ENCODE measurements at places on chromosomes 5 and 9.

- no peak for DNase-seq
Measured at GRCh38 chr9:8845376-8845775, 1045.8 kb upstream of the DMAC1 start.

DNA sequence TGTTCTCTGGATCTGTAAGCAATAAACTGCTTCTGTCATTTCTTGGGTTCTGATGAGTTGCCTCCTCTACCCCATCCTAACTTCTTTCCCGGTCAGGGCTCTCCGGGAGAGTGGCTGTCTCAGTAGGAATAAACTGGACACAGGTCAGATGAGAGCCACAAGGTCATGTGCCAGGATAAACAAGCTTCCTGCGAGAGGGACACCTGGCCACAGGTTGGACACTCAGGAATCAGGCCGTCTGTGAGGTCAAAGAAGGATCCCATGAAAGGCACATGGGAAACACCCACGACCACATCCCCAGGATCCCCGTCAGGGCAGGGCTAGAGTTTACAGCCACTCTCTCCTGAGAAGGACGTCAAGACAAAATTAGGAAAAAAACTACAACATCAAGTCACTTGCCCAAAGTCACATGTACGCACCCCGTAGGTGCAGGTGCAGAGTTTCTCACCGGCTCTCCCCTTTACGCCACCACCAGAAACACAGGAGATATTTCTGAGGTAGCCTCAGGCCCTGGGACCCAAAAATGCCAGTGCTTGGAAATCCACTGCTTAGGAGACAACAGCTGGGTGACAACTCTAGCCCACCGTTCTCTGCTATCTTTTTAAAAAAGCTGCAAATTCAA is 28.7 kb downstream of the CCT5 start:
- DNase-seq, result no peak

- no peak for DNase-seq
Measured at GRCh38 chr9:110810262-110810976, 141.8 kb downstream of the MUSK start.

GRCh38 chr5:103962023-103962422 is 399.4 kb upstream of the NUDT12 start:
- no peak for DNase-seq

DNA sequence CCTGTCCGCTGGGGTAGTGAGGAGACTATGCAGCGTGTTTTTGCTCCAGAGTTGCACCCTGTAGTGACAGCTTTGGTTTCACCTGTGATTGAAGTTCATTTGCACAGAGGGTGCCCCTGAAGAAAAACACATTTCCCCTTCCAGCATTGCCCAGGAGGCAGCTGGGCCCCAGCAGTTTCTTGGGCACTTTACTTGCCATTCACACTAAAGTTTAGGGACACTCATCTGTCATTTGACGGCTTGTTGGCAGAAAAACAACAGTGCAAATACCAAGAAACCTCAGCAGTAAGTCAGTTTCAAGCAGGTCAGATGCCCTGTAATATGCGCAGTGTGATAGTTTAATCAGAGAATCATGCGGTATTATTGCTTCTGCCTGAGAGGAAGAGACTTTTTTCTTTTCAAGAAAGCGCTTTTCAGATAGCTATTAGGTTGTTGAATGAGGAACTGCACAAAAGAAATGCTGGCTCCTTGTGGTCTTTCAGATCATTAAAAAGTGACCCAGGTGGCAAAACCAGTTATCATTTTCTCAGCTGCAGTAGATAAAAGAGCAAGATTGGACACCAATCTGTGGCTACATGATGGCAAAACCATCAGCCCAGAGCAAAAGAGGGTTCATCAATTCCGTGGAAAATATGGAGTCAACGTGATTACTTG is 136.2 kb upstream of the PUM3 start:
- no peak for DNase-seq

DNA sequence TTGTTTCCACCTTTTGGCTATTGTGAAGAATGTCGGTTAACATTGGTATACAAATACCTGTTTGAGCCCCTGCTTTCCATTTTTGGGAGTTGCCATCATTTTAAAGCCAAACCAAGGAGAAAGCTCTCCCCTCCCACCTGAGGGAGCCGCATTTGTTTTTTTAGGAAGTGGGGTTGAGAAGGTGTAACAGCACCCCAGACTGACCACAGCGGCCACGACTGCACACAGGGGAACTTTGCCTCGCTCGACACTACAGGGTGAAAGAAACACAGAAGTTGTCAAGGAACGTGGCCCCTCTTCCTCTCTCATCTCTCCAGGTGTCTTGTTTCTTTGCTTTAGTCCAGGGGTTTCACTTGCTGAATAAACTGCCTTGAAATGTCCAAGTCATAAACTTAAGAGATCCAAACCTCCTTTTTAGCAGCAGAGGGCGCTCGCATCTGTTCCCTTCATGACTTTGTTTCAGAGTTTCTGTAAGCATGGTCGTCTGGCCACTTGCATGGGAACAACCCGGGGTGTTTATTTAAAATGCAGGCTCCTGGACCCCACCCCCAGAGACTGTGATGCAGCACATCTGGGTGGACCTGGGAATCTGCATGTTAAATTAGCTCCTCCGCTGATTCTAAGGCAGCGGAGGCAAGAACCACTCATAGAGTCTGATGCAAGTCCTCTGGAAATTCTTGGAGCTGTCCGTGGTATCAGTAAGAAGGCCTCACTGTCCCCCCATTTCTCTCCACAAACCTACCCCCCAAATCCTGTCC is 2.1 kb upstream of the TTLL11 start:
- peak; percentile 33 for DNase-seq

- no peak for DNase-seq
Measured at GRCh38 chr9:116066221-116066620, 87.4 kb upstream of the PAPPA start.

DNA sequence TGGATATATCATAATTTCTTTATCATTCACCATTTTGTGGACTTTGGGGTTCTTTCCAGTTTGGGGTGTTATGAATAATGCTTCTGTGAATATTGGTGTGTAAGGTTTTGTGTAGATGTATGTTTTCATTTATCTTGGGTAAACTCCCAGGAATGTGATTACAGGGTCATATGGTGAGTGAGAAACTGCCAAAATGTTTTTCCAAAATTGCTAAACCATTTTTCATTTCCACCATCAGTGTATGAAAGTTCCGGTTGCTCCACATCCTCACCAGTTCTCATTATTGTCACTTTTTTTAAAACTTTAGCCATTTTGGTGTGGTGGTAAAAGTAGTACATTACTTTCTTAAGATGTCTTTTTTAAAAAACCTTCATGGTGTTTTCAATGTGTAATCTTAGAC is 152.9 kb downstream of the NIPBL start:
- no peak for DNase-seq

DNA sequence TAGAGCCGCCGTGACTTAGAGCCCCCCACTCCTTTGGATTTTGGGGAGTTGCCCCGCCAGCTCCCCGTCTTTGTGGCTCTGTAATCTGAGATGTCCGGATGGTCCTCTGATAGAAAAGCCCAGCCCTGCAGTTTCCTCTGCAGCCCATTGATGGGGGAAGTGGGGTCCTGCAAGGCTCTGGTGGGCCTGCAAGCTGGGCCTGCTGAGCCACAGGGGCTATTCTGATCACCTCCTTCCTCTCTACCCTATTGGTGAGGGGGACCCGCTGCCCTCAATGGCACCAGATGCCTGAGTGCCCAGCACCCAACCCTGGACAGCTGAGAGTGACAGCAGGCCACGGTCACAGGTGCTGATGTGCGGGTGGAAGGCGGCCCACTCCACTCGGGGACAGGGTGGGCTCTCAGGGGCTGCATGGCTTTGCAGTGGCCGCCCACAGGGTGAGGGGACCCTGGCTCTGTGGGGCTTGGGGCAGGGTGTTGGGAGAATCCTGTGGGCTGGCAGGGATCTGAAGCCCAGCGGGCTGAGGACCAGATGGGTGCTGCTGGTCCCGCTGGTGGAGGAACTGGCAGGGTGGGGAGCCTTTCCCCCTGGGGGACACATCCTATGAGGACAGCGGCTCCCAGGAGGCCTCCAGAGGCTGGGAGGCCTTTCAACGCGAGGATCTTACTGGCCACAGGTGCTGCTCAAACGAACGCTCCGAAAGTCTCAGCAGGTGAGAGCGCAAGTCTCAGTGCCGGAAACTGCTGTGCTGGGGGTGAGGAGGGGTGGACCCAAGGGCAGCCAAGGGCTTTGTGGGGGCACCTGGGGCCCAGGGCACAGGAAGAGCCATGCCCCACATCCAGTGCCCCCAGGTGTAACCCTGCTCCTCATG is 30.0 kb upstream of the LPCAT1 start:
- DNase-seq, result no peak
